Mesenteric fat pad (tissue), 1 donor: ENCODE measurements at places on chromosomes 12 and 14. TPM values are rescaled to one million over a fixed set of nuclear protein-coding genes. Genes with fewer than 3 reads are reported as not detected.

Gene SLC48A1
- total RNA-seq: 40.3 TPM

Gene COL2A1
- not detected for total RNA-seq

Gene GRIP1
- 1.6 TPM for total RNA-seq

Gene KLRC2
- total RNA-seq: not detected

Gene C12orf42
- total RNA-seq: not detected

Gene OLR1
- total RNA-seq: 6.2 TPM

Gene SLC38A4
- 0.45 TPM for total RNA-seq

Gene NDRG2
- total RNA-seq: 120 TPM

Gene GSC
- total RNA-seq: 1.7 TPM

Gene HSPA2
- 9.5 TPM for total RNA-seq

Gene TAS2R8
- not detected for total RNA-seq

Gene KRT71
- not detected for total RNA-seq

Gene HAL
- 2.5 TPM for total RNA-seq

Gene PLD4
- total RNA-seq: 0.06 TPM
